ENCODE measurements at places on chromosomes 12 and 14.

DNA sequence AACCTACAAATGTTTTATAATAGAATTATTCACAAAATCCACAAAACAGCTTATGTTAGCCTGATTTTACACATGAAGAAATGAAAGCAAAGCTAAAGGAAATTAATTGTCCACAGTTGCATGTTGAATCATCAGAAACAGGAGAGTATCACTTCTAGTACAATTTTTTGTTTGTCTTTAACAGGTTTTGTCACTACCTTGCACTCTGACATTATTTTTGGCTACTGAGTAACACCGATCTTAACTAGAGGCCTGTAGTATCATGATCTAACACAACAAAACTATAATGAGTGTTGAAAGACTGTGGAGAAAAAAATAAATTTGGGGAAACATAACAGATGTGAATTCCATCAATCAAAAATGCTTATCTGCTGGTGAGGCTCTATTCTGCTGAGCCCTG, 60.1 kb downstream of the TAOK3 start:
- DNase-seq: no peak

- DNase-seq: no peak
Measured at GRCh38 chr12:95277139-95277538, 59.5 kb downstream of the VEZT start.

DNA sequence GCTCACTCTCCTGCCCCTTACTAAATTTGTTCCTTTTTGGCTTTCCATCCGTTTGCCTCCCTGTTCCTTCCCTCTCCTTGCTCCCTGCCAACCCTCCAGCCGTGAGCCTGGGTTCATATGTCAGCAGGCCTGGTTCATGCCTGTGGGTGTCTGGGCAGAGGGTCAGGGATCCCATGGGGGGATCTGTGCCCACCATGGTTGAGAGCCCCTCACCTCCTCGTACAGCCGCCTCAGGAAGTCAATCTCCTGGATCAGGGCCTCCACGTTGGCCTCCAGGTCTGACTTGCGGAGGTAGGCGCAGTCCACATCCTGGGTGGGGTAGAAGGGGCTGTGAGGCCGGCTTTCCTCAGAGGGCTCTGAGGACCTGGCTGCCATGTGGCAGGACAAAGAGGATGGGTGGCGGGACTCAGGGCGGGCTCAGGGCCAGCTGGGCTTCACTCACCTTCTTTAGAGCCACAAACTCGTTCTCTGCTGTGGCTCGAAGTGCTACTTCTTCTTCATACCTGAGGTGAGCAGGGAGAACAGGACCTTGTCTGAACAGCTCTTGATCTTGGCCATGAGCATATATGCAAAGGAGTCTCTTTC, 3.6 kb downstream of the KRT83 start:
- DNase-seq: no peak

DNA sequence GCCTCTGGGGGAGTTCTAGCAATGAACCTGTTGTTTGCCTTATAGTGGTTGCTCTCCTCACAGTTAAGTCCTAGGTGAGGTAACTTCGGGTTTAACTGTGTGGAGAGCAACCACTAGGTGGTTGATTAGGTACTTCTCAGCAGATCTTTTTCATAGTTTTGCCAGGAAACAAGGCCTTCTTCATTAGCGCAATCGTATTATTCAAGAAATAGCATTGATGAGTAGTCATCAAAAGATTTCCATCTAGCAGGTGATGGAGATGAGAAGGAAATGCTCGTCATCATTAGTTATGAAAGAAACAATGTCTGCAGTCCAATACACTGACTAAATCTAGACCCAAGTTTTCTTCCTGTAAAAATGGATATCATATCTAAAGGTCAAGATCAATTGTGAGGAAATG, 923.3 kb downstream of the AACS start:
- DNase-seq: no peak

DNA sequence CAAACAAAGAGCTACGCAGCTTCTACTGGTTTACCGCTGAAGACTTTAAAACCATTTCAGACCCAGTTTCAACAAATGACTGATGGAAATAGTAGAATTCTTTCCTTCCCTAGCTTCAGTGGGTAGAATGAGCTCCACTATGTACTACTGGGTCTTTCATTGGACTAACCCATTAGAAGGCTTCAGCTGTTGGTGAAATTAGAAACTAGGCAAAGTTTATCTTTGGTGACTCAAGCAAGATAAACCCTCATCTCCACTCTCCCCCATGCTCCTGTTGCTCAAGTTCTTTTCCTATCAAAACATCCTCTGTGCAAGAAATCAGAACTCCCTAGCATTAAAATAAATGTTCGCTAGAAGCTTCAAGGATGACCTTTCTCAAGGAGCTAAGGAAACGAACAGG, 159.2 kb downstream of the PAWR start:
- DNase-seq: no peak

DNA sequence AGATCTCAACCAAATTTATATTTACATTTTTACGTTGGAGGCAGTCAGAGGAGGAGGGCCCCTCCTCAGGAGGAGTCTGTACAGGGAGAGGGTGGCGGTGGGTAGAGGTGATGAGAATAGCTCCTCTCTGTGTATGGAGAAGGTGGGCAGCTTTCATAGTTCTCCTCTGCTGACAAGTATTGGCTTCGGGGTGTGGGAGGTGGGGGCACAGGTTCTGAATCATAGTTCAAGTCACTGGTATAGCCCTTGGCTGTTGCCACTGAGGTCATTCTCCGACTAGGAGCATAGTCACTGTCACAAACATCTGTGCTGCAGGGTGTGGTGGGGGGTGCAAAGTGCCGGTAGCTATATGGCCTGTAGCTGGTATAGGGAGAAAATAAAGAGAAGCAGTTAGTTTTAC, 50.3 kb downstream of the BCL2L14 start:
- no peak for DNase-seq

DNA sequence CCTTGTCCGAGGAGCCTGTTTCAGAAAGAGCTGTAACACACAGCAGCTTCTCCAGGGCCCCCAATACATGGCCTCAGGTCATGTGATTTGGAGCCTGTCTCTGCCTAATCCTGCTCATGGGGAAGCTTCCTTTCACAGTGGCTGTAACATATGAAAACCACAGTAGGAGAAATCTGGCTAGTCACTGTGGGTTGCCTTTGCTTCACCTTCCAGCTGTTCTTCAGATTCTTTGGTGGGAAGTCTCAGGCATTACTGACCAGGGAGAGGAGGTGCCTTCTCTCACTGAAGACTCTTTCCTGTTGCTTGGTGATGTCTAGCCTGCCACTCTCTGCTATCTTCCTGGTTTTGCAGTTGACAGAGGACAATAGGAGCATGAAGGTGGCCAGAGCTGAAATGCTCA, 350.6 kb downstream of the DPF3 start:
- DNase-seq: no peak

DNA sequence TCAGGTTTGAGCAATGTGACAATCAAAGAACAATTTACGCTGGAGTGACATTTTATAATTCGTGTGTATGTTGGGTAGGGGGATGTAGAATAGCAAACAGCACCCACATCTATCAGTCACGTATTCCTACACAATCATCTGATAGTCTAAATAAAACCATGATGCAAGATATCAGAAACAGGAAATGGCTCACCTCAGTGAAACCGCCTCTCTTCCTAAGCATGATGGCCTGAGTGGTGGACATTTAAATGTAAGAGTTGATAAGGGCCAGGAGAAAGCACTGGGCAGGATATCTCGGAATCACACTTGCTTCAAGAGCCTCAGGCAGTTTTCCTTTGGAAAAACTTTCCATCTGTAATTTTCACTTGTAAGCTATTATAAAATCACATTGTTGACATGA, 128.2 kb downstream of the GRIP1 start:
- no peak for DNase-seq

DNA sequence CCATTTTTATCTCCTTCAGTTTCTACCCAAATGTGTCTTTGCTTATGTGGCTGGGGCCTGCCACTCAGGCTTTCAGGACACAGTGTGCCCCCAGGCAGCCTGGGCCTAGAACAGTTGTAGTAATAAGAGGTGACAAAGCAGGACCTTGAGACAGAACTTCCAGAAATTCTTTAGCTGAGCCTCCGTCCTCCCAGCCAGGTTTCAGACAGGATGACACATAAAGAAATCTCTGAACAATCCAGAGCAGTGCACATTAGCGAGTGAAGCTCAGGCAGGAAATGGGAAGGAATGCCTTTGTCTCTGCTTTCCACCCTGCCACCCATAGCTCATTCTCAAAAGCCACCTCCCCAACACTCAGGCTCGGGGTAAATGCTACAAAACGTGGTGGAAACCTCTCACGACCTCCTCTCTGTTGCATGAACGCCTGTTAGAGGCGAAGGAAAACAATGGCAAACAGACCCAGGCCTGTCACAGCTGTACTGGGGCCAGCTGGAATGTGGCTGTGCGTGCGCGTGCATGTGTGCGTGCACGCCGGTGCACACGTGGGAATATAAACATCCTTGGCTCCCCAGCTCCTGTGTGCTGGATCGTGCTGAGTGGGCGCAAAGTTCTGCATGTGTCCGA, 286.7 kb downstream of the ZFP36L1 start:
- DNase-seq: no peak

- no peak for DNase-seq
Measured at GRCh38 chr12:57755454-57756372, 810 bp downstream of the MARCHF9 start.

GRCh38 chr12:54159140-54159539, 29.6 kb downstream of the SMUG1 start:
- DNase-seq: peak; percentile 17

DNA sequence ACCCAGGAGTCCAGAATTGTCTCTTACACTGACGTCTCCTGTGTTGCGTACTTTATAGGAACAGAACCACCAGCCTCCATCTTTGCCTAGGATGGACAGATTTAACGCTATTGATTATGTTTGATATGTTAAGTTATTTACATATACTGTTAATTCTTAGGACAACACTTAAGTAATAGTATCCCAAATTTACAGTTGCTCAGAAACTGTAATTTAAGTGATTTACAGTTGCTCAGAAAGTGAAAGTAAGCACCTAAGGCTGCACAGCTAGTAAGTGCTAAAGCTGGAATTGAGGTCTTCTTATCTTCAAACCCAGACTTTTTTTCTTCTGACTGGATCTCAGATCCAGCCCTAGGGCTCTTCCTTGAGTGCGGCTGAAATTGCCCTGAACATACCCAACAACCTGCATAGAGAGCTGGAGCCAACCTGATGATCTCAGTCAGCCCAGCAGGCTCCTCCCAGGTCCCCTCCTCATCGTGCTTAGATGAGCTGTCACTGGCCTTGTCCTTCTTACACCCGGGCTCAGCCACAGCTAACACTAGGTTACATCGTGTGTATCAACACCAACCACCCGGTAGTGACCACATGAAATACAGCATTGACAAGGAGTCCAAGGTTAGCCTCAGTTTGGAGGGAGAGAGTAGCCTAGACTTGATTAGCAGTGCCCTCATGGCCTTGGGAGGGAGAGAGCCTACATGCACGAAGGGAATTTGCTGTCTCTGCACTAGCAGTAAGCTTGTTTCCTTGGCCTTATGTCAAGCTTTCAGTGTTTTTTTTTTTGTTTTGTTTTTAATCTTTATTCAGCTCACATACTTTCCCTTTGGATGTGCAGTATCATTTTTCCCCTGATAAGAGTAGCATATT, 111.1 kb upstream of the ARHGAP5 start:
- no peak for DNase-seq

- no peak for DNase-seq
Measured at GRCh38 chr12:123278101-123278627, 6.5 kb upstream of the CDK2AP1 start.

- DNase-seq: no peak
Measured at GRCh38 chr14:94494085-94494484, 15.2 kb downstream of the SERPINA12 start.

DNA sequence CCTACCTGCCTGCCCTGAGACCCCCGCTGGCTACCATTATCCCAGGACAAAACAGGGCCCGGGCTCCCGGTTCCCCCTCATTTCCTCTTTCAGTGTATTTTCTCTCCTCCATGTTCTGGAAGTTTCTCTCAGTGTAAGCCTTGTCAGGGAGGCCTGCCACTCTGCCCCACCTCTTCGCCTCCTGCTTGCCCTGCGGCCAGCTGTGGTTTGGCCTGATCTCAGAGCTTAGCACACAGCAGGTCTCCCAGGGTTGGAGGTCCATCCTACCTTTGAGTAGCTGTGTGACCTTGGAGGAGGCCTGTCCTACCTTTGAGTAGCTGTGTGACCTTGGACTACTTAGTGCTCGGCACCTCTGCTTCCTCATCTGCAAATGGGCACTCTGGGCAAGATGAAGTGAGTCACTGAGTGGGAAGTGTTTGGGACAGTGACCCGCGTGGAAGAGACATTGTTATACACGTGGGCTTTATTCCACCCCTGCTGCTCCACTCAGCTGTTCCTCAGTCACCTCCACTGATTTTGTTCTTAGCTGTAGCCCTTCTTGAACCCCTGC, 212.7 kb downstream of the ZFP36L1 start:
- no peak for DNase-seq

DNA sequence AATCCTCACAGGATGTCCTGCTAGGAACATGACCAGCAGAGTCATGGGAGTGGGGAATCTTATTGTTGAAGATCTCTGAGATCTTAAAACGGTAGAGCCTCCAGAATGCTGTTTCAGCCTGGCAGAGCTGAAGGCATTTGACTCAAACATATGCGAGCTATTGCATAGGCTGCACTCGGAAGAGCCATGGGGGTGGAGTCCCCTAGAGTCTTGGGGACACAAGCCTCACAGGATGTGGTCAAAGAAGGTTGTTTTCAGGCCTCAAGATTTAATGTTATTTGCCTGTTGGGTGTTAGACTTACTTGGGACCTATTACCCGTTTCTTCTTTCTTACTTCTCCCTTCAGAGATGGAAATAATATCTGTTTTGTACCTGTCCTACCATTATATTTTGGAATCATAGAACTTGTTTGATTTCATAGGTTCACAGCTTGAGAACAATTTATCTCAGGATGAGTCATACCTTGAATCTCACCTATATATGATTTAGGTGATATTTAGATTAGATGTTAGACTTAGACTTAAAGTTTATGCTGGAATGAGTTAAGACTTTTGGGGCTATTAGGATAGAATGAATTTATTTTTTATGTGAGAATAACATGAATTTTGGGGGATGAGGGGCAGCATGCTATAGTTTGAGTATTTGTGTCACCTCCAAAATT, 172.2 kb upstream of the ATP2B1 start:
- DNase-seq: peak; percentile 9

- DNase-seq: peak; percentile 53
Measured at GRCh38 chr12:19431407-19432308, 7.6 kb upstream of the AEBP2 start.

GRCh38 chr14:88611878-88612277, 49.0 kb downstream of the ZC3H14 start:
- DNase-seq: no peak

- DNase-seq: no peak
Measured at GRCh38 chr14:45048385-45048784, 35.5 kb upstream of the PRPF39 start.

DNA sequence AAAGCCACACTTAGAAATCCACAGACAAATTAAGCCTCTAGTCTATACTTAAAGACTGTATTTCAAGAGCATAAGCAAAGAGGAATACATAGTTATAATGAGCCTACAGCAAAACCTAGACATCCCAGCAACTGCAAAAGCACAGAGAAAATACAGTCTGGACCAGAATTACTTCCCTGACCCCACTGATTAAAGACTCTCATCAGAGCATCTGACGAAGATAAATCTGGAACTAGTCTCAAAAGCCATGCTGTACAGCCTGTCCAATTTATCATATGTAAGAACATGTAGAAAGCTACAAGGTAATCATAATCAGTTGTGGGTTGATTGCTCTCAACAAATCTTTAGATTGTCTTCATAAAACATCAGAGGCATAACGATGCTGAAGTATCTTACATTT, 285.1 kb upstream of the CAND1 start:
- DNase-seq: no peak

All from stimulated activated CD8-positive, alpha-beta memory T cell treated with anti-CD3 and anti-CD28 coated beads, Interleukin-15, amount 100 ng/mL, for 48 hours (primary cell).